ENCODE measurements at places on chromosomes 4 and X. TPM values are rescaled to one million over a fixed set of nuclear protein-coding genes. Genes with fewer than 3 reads are reported as not detected.

DNA sequence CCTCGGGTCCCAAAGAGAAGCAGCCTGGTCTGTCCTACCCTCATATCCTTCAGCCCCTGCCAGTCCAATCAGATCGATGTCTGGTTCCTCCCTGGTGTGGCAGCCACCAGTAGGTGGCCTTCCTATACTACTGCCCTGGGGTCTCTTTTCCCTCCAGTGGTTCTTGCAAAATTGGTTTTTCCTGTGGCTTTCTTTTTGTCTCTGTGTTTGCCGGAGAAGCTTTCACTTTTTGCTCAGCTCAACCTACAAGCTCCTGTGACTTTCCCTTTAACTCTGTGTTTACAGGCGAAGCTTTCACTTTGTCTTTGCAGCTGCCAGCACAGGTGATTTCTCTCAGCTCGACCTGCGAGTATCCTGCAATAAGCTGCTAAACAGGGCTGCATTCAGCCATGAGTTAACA is 46.8 kb downstream of the UGT2A3 start:
- no peak overlapping the region for H3K27ac ChIP-seq
- no peak overlapping the region for H3K4me3 ChIP-seq
- H3K27me3 ChIP-seq, result no peaks in the 10 kb centered on the region
- H3K4me1 ChIP-seq, result no peaks in the 10 kb centered on the region

DNA sequence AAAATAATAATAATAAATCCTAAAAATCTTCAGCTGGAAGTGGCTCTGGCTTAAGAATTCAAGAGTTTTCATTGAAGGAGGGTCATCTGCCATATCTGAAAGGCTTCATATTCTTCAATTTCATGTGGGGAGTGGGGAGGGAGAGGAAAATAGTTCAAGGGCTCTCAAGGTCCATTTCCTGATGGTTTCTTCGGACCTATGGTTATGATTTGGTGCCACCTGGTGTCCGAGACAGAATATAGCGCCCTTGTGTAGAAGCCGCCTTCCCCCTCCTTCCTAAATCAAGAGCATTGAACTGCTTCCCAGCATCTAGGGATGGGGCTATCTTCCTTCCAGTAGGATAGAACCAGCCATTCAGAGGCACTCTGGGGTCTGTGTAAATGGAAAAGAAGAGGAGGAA is 34.3 kb downstream of the NLGN3 start:
- no peaks in the 10 kb centered on the region for H3K36me3 ChIP-seq
- H3K4me3 ChIP-seq, result no peak overlapping the region
- no peaks in the 10 kb centered on the region for H3K27me3 ChIP-seq

DNA sequence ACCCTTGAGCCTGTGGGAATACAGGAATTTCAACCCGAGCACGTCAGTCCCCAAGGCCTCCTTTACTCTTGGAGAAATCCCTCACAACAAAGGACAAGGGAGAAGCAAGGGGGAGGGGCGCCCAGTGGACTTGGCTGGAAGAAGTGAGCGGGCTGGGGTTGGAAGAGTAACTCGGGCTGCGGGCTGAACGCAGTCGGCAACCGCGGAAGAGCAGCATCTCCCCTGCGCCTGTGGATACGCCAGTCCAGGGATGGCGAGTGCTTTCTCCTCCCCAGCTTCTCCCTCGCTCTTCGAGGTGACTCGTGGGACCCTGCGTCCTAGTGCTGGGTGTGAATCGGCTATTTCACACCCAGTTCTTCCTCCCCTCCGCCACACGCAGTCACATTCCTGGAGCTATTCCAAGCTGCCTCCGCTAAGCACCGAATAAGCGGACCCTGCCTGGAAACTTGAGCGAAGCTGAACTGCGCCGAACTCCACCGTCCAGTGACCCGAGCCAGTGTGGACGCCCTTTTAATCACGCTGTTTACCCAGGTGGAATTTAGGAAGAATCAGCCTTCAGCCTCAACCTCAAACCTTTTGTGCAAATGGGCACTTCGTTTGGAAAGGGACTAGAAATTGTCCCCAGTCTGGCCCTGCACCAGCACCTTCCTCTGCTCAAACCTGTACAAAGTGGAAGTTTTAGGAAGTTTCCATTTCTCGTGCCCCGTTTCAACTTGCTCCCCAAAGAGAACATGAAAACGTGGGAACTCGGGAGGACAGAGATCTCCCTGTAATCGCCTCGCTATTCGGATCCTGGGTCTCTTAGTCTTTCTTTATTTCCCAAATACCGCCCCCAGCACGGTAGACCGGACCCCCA is 64.3 kb upstream of the WDR17 start:
- no peaks in the 10 kb centered on the region for H3K36me3 ChIP-seq
- H3K4me1 ChIP-seq, result no peaks in the 10 kb centered on the region
- DNase-seq, result no peak
- no peak overlapping the region for H3K27ac ChIP-seq

CLGN gene
- total RNA-seq, result not detected

ARMCX4 gene
- total RNA-seq, result 1.6 TPM

Measured in naive thymus-derived CD4-positive, alpha-beta T cell (primary cell).